ENCODE measurements at places on chromosomes 6 and 20.

DNA sequence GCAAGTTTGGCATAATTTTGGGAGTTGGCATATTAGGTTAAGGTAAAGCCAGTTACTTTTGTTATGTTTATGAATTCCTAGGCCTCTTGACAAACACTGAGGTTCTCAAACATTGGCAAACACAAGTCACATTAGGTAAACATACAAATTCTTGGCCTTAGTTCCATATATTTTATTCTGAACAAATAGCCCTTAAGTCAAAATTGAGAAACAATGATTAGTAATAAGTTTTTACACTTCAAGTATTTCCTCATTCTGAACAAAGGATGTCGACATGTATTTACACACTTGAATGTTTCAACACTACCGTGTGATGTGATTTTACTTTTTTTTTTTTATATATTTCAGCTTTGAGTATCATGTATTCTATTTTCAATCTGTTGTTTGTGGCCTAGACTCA, 3.8 kb upstream of the ECHDC1 start:
- DNase-seq = no peak

DNA sequence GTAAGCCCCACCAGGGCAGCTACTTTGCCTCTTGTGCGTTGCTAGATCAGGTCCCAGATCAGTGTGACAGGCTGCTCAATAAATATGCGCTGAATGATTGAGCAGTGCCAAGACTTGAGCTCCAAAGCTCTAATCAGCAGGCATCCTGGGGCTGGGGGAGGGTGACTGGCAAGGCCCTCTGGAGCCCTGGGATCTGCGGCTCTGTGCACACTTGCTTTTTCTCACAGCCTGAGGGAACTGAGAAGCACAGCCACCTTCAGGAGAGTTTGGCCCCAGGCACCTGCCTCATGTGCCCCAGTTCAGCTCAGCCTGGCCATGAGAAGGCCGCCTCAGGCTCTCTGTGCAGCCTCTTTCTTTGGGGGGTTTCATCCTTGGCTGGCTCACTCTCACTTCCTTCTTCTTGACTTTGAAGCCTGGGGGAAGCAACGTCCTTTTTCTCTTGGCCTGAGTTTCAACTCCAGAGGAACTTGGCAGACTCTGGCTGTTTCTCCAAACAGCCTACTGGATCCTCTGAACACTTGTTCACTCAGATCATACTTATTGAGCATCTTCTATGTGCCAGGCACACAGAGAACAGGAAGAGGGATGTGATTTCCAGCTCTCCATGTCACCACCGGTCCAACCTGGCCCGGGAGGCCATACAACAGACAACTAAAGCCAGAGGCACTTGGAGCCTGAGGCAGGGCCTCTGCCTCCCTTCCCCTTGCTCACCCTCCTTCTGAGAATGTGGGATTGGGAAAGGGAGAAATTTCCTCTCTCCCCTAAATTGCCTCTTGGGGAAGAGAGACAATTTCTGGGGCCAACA, 114.0 kb downstream of the VEGFA start:
- DNase-seq = peak; percentile 70

DNA sequence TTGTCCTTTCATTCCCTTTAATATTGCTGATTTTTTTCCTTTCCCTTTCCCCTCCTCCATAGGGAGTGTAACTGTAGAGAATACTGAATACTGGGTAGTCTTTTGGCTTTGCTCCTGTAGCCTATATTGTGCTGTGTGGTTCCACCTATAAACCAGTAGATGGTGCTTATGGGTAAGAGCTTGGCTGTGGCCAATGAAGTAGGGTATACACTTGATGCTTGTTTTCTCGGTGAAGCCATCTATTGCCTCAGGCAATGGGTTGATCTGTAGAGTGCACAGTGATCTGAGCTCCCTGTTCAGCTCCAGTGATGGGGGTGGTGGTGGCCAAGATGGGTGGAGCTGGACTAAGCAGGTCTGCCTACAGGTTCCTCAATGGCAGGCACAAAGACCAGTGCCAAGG, 203.3 kb upstream of the IMPG1 start:
- no peak for DNase-seq

DNA sequence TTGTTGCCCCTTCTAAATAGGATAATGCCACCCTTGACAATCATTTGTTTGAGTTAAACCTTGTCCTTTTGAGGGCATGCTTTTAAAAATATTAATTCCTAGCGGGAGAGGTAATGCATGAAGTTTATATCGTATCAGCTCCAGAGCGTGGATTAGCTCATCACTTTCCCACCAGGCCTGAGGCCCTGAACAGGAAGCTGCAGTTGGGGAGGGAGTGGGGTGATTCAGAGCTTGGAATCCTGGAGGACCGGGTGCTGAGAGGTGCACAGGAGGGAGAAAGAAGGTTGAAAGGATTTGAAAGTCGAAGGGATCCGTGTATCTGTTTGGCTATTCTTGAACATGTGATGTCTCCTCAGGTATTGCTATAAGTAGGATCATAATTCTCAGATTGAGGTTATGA, 25.0 kb downstream of the ZDHHC14 start:
- DNase-seq = no peak

GRCh38 chr20:49656304-49656703, 57.4 kb downstream of the B4GALT5 start:
- DNase-seq = no peak
